ENCODE measurements at places on chromosomes 5 and 9.

- DNase-seq: no peak
Observed at GRCh38 chr9:110156902-110157301, 51.1 kb downstream of the C9orf152 start.

DNA sequence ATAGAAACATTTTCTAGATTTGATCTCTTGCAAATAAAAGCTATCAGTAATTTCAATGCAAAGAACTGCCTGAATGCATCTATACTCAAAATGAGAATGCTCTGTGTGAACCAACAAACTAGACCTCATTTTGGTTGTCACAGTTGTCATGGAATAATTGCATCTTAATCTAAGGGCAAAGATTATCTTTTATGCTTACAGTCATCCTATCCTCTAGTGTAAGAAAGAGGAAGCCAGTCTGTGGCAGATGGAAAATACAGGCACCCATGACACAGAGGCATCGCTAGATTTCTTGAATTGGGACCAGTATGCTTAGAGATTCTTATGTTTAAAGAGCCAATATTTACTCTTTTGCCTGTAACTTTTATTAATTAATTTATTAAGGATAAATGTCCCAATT, 95.0 kb downstream of the MACIR start:
- DNase-seq: no peak

- DNase-seq: no peak
Observed at GRCh38 chr9:127290561-127291065, 26.0 kb downstream of the GARNL3 start.

DNA sequence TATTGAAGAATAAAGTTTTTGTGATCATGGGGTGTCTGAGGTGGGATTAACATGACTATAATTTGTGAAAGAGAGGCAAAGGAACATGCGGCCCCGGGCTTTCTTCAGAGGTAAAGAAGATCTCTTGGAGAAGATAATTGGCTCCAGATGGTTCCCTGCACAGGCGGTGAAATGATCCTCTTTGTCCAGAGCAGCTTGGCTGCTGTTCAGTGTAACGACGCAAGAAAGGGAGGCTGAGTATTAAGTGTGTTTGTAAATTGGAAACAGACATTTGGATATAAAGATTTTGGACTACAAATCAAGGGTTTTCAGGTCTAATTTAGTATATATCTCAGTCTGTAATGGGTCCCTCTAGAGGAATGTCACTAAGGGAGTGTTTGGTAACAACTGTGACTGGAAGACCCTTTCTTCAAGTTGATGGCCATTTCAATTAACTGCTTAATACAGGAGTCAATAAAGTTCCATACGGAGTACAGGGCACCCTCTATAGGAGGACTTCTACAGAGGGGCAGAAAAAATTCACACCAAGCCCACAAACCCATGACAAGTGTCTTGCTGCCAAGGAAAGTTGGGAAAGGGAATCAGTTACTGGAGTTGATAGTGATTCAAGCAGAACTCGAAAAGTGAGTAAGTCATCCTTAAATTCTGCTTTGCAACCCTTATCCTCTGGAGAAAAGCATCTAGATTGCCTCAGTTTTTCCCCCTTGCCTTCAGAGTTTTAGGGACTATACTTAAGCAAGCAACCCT, 4.1 kb downstream of the EQTN start:
- no peak for DNase-seq

- DNase-seq: no peak
Observed at GRCh38 chr5:77230727-77231470, 20.4 kb downstream of the PDE8B start.

DNA sequence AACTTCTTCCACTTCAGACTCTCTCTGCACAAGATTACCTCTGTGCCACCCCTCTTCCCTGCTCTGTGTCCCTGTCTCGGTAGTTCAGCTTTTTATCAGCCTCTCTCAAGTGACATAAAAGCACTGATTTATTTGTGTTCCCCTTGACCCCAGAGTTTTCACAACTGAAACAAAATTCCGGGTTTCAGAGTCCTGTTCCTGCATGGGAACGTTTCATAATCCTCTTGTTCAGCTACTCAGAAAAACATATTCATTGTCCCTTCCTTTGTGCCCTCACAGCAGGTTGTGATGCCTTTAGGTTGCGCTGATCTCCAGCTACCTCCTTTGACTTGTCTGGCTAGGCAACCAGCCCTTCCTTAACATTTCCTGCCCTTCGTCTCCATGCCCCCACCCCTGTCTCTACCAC, 13.7 kb upstream of the ITGA1 start:
- no peak for DNase-seq

- no peak for DNase-seq
Observed at GRCh38 chr5:127038550-127038949, 8.2 kb upstream of the MARCHF3 start.

DNA sequence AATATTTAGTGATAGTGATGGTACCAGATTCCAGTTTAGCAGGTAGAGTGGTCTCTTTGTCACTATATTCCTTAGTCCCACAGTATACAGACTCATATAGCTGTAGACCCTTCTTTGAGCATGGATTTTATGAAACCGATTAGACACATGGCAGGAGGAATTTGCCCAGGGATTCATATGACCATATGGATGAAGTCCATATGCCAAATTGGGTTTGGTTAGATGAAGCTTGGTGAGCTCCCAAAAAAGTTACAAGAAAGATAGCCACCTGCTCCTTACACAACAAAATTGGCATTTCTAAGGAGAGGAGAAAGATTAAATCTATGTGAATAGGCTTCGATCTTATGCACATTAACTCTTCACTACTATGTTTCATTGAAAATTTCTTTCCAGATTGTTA, 211.4 kb downstream of the CWC27 start:
- no peak for DNase-seq

DNA sequence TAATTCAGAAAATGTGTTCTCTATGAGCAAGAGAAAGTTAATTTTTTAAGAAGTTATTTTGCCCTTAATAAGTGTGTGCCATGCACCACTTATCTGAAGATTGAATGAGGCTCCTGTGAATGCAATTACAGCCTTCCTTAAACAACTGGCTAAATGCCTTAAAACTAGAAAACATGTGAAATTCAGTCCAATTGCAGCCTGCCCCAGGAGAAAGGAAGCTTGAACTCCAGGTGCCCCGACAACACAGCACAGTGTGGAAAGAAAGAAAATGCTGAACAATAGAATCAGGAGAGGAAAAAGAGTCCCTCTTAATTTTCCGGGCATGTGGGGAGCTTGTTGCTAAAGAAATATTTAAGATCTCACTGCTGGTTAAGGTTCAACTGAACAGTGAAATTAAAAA, 8.8 kb downstream of the LHFPL2 start:
- DNase-seq: no peak

GRCh38 chr9:76562511-76562911, 103.5 kb downstream of the GCNT1 start:
- no peak for DNase-seq

- DNase-seq: no peak
Observed at GRCh38 chr5:59193616-59194319, 610.9 kb downstream of the RAB3C start.

DNA sequence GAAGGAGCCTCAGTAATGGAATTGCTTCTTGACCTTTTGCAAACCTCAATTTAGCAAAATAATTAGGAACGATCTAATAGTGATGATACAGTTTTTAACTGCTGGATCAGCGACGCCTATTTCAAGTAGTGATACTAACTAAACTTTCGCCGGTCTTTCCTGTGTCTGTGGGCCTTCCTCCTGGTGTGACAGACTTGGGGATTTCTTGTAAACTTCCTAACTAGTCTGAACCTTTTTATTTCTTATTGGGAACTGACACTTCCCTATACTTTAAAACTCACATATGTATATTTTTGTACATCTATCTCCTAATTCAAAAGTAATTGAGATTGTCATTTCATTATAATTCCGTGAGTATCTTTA, 15.2 kb downstream of the ITGA1 start:
- no peak for DNase-seq

DNA sequence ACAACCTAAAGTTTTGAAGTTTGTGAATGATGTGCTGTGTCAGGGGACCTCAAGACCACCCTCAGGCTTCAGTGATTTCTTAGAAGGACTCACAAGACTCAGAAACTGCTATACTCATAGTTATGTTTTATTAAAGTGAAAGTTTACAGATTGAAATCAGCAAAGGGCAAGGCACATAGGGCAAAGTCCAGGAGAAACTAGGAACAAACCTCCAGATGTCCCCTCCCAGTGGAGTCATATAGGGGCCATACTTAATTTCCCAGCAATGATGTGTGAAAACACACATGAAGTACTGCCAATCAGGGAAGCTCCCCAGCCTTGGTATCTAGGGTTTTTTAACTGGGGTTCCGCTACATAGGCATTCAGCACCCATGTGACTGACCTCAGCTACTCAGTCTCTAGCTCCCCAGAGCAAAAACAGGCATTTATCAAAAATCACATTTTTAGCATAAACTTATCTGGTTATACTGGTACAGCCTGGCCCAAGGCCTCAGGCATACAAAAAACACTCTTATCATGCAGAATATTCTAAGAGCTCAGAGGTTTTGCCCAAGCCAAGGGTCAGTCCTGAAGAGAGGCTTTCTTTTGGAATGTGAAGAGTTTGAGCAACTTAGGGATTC, 74.7 kb upstream of the ANKRD55 start:
- DNase-seq: no peak

DNA sequence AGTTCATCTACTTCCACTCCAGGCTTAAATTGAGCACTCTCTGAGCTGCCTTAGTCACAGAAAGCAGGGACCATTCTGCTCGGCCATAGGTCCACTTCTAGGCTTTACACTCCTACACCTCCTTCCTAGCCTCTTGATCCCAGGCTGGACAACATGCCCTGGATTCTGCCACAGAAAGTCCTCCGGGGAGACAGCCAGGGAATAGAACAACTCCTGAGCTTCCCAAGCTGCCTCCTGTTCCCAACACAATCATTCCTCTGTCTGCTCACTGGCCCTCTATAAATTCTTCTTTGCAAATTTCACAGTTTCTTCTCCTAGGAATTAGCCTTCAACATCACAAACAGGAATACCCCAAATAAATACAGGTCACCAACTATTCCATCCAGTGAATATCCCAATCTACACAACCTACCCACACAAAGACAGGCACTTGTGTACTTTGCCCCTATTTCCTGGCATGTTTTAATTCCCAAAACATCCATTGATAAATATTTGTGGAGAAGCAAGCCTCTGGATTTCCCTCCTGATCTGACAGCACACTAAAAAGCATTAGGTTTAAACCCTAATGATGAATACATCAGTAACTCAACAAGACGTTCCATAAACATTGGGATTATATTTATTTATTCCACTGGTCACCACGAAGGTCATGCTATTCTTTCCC, 125.5 kb downstream of the ENC1 start:
- no peak for DNase-seq

- DNase-seq: no peak
Observed at GRCh38 chr5:138594305-138595058, 19.3 kb upstream of the HSPA9 start.

- no peak for DNase-seq
Observed at GRCh38 chr9:75233011-75233410, 144.7 kb downstream of the OSTF1 start.

DNA sequence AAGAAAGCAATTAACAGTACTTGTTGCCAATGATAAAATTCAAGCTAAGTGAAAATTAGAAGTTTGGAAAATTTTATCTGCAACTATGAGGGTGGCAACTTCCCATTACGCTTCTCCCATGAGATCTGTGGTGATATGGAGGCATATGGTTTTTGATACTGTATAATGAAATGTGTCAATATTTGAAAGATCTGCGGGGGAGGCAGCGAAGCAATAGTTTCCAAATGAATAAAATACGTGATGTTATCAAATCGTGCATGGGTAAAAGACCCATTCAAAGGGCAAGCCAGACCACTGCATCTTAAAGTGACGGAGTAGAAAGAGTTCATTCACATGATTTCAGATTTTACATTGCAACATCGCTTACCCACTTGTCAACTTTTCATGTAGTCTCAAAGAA, 20.9 kb upstream of the BOD1 start:
- no peak for DNase-seq

GRCh38 chr5:144857454-144857853, 686.8 kb downstream of the KCTD16 start:
- no peak for DNase-seq

- no peak for DNase-seq
Observed at GRCh38 chr9:110588296-110588695, 8.8 kb upstream of the SVEP1 start.

- no peak for DNase-seq
Observed at GRCh38 chr5:124801551-124801950, 55.1 kb upstream of the ZNF608 start.

GRCh38 chr9:35690614-35691333, 1.0 kb upstream of the TPM2 start:
- DNase-seq: peak; percentile 6

- DNase-seq: peak; percentile 92
Observed at GRCh38 chr5:124806373-124807077, 60.1 kb upstream of the ZNF608 start.

DNA sequence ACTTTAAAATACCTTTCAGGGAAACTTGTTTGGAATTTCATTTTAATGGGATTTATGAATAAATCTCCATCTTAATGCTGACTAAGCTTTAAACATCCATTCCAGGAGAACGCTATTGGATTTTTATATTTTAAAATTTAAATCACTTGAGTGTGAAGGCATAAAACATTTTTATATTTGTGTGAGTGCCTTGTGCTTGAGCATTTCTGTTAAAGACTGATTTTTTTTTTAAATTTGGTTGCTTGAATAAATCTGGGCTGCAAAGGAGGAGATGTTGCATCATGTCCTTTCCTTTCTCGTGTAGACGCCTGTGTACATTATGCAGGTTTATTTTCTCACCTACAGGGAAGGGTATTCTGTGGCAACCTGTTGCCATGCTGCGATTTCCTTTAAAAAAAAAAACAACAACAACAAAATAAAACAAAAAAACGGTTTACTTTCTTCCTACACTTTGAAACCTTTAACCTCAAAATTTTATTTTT, 108.1 kb downstream of the ZNF462 start:
- no peak for DNase-seq

- no peak for DNase-seq
Observed at GRCh38 chr9:108239696-108240321, 616.0 kb downstream of the ACTL7B start.

GRCh38 chr5:36232533-36232932, 9.2 kb downstream of the NADK2 start:
- no peak for DNase-seq

GRCh38 chr9:93652604-93653592, 76.5 kb downstream of the PHF2 start:
- DNase-seq: no peak

DNA sequence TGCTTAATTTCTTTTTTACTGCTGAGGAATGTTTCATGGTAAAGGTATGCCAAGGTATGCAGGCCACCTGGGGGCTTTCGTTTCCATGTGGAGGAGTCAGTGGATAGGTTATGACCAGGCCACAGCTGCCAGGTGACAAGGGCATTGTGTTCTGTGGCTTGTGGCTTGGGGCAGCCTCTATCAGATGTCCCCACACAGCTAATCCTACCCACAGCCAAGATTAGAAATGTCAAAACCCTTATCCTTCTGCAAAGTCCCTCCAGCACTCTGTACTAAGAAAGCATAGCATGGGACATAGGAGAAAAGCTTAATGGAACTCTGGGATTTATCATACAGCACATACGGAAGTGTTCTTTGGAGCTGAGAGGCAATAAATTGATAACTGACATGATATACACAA, 171.2 kb upstream of the S1PR3 start:
- DNase-seq: no peak
